ENCODE measurements at places on chromosomes 12 and 14. TPM values are rescaled to one million over a fixed set of nuclear protein-coding genes. Genes with fewer than 3 reads are reported as not detected.

Gene RASAL1
- total RNA-seq, result not detected

DNA sequence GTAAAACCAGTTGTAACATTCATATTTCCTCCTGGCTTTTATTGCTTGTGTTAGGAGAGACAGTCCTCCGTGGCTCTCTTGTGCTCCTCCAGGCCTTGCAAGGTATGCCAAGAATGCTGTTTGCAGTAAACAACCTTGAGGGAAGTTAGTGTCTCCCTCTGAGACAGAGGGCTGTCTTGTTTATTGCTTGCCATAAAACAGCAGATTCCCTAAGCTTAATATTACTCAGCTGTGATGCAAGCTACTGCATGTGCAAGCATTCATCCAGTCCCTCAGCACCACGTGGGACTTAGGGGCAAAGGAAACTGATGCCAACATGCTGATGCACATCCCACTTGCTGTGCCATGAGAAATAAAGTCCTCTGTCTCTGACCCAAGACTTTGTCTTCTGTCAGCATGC lies 6.6 kb downstream of the POMT2 start:
- no peak overlapping the region for H3K4me3 ChIP-seq
- no peaks in the 10 kb centered on the region for H3K27me3 ChIP-seq
- H3K4me1 ChIP-seq, result no peaks in the 10 kb centered on the region
- no peaks in the 10 kb centered on the region for H3K36me3 ChIP-seq

GRCh38 chr12:30753751-30754382 lies 884 bp downstream of the CAPRIN2 start:
- H3K36me3 ChIP-seq, result no peaks in the 10 kb centered on the region
- DNase-seq, result no peak
- peak overlapping the region; percentile 90 for H3K4me3 ChIP-seq
- H3K4me1 ChIP-seq, result peaks cover 9% of the 10 kb centered on the region

Gene JPH4
- not detected for total RNA-seq

DNA sequence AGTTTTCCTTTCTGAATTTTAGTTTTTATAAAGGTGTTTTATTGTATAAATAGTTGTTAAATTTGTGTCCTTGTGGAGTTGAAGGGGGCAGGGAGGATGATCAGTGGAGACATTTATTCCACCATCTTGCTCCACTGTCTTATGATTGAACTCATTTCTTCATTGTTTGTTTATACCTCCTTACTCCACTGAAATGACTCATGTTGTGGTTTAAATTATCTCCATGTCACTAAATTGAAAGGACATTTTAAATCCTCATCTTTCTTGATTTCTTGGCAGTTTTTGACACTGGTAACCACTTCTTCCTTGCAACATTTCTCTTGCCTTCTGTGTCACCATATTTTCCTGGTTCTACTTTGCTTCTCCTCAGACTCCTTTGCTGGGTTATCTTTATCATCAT lies 23.6 kb upstream of the FERMT2 start:
- no peak overlapping the region for H3K4me3 ChIP-seq
- H3K36me3 ChIP-seq, result no peaks in the 10 kb centered on the region
- no peaks in the 10 kb centered on the region for H3K4me1 ChIP-seq

Gene RESF1
- 20.7 TPM for total RNA-seq

Gene RNASE9
- not detected for total RNA-seq
